ENCODE measurements at places on chromosomes 7 and 10.

DNA sequence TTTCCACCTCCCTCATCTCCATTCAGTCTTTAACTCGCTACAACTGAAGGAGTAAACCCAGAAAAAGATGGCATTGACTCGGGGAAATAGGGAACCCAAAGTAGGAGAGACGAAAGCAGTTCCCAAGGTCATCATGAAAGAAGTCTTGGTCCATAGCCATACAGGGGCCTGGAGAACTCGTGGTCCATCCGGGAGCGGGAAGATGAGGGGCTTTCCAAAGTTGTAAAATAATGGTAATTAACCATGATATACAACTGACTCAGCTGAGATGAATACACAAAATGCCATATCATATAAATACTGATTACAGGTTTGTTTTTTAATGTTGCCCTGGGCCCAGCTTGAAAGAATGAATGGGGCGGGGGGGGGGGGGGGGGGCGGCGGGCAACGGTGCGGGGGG lies 32.3 kb downstream of the RBM17 start:
- no peak for DNase-seq

DNA sequence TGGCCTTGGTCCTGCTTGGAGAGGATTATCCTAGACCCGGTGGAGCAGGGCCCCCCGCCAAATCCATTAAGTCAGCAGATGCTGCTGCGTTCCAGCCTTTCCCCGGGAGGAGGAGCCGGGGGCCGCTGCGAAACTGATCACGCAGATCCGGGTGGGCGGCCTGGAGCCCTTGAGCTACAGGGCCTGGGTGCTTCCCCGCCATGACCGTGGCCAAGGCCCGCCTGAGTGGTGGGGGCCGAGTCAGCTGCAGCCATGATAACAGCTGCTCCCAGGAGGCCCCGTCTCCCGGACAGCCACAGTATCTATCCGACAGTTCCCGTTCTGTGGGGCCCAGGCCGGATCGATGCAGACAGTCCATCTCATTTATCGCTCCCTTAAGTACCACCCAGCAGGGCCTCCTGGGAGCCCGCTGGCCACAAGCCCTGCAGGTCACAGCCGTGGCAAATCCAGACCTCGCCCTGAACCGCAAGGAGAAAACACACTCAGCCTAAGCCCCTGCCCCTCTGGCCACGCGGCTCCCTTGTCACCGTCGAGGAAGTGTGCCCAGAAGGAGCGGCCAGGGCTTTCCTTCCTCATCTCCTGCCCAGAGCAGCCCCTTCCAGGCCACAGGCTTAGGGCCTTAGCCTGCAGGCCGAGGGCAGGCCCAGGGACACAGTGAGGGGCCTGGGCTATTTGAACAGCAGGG lies 34.4 kb upstream of the SLC29A4 start:
- no peak for DNase-seq

GRCh38 chr10:69220041-69220451 lies at the start of gene HKDC1:
TSS of gene HKDC1 (plus strand) at chr10:69220332. CDS start at chr10:69220436, 104 bp downstream.
- DNase-seq = no peak

- no peak for DNase-seq
Measured at GRCh38 chr10:114394531-114394930, 9.8 kb downstream of the AFAP1L2 start.

DNA sequence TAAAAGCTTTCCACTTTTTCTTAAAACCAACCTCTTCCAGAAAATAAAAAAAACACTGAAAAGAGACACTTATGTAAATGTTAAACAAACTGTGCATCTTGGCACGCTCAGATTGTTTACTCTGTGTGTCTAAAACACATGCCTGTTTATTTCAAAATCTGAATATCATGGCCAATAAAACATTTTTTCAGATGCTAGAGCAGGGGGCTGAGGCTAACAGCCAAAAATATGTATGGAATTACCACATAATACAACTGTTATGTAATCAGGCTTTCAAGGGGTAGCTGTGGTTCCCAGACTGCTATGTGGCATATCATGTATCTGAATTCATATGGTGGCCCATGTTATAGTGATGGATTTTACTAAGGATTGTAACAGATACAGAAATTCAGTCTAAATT lies 130.4 kb downstream of the HIBADH start:
- no peak for DNase-seq

- DNase-seq = no peak
Measured at GRCh38 chr10:48819783-48820182, 119.9 kb downstream of the LRRC18 start.

GRCh38 chr7:32033006-32033405 lies 37.2 kb downstream of the PDE1C start:
- no peak for DNase-seq

All from GM10248 (cell line).